Tibial nerve (tissue), 4 donors: ENCODE measurements at places on chromosomes 2 and 18.
A peak's percentile ranks its signal among the peaks of the same experiment; 100 is the strongest.

DNA sequence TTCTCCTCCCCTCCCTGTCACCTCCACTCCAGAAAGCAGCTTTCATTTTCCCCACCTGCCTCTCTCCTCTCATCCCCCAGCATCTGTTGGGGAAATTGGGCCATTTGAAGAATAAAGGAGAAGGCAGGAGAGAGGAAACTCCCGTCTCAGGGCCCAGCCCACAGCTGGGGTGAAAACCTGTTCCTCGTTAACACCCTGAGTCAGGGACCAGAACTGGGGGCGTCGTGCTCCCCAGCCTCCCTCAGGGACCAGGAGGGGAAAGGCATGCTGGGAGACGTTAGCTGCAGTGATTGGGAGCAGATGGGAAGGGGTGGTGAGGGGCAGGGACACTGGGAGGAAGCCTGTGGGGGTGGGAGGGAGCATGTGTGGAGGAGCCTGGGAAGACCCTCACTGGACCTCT lies 251.3 kb downstream of the DYSF start:
- no peak for DNase-seq

DNA sequence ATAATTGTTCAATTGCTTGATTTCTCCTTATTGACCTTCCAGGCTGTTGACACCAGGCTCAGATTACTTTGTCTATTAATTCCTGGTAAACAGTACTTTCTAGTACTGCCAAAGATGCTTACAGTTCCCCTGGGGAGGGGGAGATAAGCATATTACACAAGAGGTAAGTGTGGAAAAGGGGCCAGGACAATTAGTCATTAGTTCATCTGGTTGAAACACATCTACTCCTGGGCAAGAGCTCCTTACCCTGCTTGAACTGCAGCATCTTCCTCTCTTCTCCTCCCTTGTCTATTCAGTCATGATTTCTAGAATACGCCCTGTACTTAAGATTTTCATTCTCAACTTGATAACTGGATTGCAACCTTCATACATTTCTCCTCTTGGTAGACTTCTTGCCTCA lies 10.4 kb upstream of the SPATS2L start:
- DNase-seq: no peak

DNA sequence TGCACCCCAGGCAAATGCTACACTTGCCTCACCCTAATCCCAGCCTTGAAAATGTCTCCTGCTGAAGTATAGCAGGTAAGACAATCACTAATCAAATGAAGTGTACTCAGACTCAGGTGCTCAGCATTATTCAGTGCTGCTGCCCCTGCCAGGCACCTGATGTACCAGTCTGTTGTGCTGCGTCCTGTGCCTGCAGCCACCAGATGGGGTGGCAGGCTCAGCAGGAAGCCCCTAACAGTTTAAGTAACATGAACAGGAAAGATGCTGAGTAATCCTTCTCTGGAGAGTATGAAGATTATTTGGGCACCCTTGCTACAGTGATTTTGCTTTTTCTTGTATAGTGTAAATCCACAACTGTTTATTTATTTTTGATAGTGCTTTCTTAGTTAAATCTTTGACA lies 69.1 kb downstream of the TACR1 start:
- no peak for DNase-seq

DNA sequence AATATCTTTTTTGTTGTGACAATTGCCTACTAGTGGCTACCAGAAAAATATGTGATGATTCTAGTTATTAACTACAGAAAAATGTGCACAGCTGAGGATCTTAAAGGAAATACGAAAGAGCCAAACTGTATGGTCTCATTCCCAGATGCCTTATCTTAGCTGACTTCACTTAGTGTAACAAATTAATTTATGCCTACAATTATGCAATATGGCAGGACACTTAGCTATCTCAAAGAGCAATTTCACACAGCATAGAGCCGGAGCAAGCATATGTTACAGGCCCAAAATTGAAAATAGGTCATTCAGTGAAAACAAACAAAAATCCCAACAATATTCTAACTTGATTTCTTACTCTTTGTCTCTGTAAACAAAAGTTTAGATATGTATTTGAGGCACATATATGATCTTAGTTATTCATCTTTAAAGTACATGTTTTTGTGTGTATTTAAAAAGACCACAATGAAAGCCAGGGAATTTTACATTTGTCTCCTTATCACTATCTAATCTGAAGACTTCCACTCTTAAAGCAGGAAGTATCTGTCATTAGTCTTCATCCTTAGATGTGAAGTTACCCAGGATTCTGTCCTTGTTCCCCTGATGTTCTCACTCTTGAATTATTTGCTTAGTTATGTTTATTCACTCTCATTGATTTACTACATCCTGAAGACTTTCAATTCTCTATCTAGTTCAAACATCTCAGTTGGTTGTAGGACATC lies 1579.0 kb upstream of the NXPH2 start:
- DNase-seq: no peak

DNA sequence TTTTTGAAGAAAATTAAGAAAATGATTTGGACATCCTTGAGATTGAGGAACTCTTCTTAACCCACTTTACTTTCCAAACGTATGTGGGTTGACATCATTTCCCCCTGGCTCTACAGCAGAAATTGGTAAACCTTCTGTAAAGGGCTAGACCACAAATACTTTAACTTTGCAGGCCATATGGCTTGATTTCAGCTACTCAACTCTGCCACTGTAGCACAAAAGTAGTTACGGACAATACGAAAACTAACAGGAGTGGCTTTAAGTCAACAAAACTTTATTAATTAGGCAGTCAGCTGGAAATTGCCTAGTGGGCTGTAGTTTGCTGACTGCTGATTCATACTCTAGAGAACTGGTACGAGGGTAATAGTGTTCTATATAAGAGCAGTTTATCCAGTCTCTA lies 83.2 kb upstream of the DTNB start:
- no peak for DNase-seq

DNA sequence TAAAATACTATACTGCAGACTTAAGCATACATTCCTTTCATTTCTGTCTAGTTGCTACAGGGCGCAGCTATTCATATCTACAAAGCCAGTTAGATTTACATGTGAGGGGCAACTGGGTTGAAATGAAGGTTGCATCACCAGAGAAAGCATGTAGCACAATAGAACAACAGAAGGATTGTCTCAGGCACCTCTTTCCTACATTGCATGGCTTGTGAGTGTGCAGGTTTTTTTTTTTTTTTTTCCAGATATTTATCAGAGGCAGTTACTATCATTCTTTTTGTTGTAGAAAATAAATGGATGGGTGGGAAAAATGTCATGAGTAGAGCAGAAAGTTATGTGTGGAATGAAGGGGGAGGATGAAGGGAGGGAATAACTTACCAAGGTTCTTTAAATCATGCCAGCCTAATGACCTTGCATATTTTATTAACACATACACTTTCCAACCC lies 86.8 kb downstream of the ERBB4 start:
- DNase-seq: no peak

DNA sequence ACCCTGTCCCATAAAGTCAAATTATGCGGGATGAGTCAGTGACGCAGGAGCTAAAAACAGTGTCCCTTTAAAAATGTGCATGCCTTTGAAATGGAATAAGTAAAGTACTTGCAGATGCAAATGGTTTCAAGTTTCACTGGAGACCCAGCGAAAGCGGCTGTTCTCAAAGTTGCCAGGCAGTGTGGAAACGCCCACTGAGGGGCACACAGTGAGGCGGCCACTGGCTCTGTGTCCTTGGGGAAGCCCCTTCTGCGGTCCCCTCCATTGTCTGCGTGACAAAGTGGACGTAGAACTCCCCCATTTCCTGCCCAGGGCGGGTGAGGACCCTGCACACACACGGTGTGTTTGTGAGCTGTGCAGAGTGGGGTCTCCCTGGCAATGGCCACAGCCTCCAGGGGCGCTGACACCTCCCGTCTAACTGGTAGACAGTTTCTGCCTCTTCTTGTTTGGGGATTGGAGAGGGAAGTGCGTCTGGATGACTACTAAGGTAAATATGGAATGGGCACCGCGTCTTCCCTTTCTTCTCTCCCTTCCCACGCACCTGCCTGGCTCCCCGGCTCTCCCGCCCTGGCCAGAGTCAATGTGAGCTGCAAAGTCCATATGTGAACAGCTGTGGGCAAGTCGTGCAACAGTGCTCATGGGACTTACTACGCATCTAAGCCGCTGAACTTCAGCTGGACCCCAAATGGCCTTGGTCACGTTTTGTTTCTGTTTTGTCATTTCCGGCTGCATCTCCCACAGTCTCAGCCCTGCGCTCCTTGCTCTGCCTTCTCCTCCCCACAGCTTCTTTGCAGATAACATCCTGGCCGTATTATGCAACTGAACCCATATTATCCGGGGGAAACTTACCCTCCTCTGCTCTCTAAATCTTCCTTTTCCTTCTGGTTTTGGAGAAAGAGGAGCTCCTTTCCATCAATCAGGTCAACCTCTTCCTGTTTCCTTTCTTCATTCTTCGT lies 33.7 kb upstream of the ZNF516 start:
- peak; percentile 33 for DNase-seq

- no peak for DNase-seq
Observed at GRCh38 chr2:165745916-165746315, 48.1 kb downstream of the GALNT3 start.

- no peak for DNase-seq
Observed at GRCh38 chr18:32386471-32386870, 84.2 kb downstream of the GAREM1 start.

DNA sequence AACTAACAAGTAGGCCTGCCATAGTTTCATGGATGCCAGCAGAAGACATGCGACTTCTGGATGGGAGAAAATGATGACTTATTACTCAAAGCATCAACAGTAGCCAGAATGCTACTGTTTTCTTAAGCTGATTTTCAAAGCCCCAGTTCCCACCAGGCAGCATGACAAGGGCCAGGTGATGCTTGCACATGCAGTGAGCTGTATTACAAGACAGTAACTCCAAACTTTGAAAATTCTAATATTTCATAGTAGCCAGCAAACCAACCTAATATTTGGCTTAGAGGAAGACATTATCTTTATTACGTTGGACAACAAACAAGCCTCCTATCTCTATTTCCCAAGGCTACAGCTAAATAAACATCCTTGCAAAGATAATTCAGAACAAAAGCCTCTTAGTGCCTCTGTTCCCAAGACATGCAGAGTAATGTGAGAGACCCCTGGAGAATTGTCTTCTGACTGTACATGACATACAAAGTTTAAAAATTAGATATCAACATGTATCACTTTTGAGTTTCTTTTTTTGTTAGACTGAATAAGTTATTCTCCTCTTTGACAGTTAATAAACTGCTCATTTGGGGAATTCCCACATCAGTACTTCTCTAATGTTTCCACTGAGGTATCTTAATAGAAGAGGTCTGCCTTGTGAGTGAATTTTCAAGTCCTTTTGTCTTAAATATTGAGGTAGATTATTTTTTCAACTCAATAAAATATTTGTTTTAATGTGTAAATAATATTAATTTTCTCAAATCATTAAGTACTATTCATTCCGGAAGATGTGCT lies 367.6 kb upstream of the CWC22 start:
- no peak for DNase-seq

GRCh38 chr2:121185571-121186074 lies 99.4 kb downstream of the TFCP2L1 start:
- DNase-seq: no peak

DNA sequence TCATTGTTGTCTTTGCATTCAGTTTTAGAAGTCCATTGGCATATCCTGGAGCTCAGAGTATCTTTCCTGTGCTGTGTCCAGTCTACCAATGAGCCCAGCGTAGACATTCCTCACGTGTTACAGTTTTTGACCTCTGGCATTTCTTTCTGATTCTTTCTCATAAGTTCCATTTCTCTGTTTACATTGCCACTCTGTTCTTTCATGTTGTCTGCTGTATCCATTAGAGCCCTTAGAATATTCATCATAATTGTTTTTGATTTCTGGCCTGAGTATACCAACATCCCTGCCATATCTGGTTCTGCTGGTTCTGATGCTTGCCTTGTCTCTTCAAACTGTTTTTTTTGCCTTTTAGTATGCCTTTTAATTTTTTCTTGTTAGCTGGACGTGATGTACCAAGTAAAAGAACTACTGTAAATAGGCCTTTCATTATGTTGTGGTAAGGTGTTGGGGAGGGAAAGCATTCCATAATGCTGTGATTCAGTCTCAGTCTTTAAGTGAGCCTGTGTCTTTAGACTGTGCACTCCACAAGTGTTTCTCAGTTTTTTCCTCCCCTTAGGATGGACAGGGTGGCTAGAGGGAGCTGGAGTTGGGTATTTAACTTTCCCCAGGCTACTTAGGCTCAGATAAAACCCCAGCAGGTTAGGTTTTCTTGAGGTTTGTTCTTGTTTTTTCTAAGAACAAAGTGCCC lies 35.6 kb downstream of the CEP192 start:
- DNase-seq: no peak

- DNase-seq: no peak
Observed at GRCh38 chr2:55134316-55134706, 84.1 kb upstream of the RTN4 start.

DNA sequence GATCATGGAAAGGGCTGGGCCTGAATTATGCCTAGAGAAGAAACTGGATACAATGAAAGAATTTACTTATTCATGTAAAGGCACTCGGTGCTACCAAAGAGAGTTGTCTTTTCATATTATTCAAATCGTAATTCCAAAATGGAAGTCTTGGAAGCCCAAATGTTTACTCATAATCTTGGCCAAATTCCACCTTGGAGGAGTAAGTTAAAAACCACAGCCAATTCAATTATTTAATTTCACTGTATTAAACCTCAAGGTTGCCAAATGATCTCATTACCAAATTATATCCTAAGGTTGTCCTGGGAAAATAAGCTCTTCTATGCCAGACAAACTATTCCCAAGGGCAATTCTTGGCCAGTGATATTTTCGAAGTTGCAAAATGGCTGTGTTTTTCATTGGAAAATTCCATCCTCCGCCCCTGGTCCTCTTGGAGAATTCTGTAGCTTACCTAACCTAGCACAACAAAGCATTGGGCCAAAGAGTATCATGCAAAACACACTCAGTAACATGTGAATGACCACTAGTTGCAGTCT lies 11.1 kb upstream of the VPS4B start:
- DNase-seq: peak; percentile 70

DNA sequence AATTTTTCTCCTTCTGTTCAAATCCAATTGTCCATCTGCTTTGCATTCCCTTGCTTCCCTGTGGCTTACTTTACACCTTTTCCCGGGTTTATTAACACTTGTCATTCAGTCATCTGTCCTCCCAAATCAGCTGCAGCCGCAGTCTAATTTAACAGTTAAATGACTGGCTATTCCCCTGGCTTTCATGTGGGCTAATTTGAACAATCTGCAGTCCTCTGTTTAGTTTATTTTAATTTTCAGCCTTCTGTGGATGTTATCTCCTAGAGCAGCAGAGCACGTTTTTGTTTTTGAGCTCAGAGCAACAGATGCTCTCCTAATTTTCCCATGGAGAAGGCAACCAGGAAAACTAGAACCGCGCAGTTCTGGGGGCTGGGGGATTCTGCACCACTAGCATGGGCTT lies 55.0 kb downstream of the MEP1B start:
- no peak for DNase-seq

- no peak for DNase-seq
Observed at GRCh38 chr2:101310834-101311695, 2.6 kb upstream of the RNF149 start.

GRCh38 chr2:70014959-70015358 lies 53.5 kb upstream of the ASPRV1 start:
- DNase-seq: no peak
